ENCODE measurements at places on chromosomes 16 and 17.

DNA sequence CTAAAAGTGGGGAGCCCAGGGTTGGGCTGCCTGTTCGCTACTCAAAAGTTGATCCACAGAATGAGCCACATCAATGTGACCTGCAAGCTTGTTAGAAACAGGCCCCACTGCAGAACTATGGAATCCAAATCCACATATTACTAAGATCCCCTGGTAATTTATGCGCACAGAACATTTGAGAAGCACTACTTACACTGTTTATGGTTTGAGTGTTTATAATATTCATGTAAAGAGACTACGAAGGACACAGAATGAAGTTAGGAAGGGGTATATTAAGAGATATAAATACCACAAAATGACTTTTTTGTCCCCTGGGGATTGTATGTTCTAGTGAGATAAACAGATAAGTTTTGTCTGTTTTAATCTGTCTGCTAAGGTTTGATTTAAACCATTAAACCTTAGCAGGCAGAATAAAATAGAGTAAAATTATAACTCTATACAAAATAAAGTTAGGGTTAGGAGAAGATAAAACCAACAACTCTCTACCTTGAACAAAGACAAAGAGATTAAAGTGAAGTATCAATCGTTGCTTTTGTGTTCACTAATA is 666.9 kb upstream of the SOX9 start:
- no peak for DNase-seq

DNA sequence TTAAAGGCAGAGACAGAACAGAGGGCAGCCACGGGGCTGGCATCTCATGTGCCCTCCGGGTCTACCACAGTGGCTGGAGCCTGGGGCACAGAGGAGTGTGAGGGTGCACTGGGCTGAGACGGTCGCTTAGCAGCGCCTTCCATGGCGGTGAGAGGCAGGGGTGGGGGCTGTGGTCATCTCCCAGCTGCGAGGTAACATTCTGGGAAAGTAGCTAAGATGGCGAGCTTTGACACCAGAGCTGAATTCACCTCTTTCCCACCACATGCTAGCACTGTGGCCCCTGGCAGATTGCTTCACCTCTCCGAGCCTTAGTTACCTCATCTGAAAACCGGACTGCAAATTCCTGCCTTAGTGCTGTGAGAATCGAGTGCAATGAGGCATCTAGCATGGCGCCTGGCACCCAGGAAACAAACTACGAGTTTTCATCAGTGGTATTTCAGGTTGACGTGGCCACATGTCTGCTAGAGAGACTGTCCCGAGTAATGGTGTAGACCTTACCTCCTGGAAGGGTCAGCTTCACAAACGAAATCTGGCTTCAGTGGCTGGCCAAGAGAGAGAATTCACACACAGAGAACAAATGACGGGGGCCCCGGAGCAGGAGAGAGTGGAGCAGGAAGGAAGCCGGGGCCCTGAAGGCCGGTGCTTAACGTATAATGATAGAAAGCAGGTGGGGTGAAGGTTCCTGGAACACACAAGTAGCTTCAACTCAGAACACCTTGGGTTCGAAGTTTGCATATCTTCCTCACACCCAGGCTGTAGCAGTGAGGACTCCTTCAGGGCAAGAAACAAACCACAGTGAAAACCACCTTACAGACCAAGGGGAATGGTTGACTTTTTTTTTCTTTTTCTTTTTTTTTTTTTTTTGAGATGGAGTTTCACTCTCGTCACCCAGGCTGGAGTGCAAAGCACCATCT is 63.9 kb upstream of the RPH3AL start:
- no peak for DNase-seq

- no peak for DNase-seq
Measured at GRCh38 chr16:12417815-12418211, 385.9 kb downstream of the CPPED1 start.

DNA sequence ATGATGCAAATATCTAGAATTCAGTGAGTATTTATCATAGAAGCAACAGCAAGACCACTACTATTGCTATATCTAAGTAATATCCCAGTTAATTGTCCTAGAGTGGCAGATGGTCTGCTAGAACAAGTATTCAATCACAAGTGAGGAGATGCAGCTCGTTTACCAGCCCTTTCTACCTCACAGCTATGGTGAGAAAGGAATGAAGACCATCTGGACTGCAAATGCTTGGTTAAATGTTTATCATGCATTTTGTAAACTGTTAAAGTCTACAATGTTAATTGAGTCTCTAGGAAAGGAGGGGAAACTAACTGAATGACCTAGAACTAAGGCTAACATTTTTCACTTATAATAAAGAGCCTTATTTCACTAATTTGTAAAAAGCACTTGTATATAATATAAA is 52.5 kb downstream of the CNOT1 start:
- DNase-seq = no peak

- no peak for DNase-seq
Measured at GRCh38 chr16:60137891-60138290, 1403.8 kb upstream of the GOT2 start.

GRCh38 chr17:40284085-40284713 is 3.5 kb upstream of the CDC6 start:
- DNase-seq = no peak

Measured in stimulated activated CD4-positive, alpha-beta T cell treated with anti-CD3 and anti-CD28 coated beads, TNF-alpha, amount 100 ng/mL, for 4 hours (primary cell).